M059J (cell line): ENCODE measurements at places on chromosomes 2 and 18.

DNA sequence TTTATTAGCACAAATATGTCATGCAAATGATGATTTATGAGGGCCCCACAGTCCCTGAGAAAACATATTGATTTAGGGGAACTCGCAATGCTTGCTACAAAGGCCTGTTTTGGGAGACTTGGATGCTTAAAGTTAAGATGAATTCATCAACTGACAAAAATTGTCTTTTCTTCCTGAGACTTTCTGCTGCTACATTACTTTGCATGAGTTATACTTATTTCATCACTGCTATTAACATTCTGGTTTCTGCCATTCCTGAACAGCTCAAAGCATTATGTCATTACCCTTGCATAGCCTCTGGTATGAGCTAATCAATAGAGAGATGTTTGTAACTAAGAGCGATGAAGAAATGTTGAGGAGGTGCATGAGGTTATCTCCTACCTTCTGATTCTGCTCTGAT is 74.4 kb downstream of the SOX11 start:
- DNase-seq: no peak

GRCh38 chr2:134917888-134918525 is 615 bp upstream of the CCNT2 start:
- peak; percentile 87 for DNase-seq

- peak; percentile 96 for DNase-seq
Measured at GRCh38 chr18:54742659-54743604, 85.3 kb upstream of the RAB27B start.

- peak; percentile 19 for DNase-seq
Measured at GRCh38 chr18:50961974-50962373, 5.9 kb upstream of the ELAC1 start.

DNA sequence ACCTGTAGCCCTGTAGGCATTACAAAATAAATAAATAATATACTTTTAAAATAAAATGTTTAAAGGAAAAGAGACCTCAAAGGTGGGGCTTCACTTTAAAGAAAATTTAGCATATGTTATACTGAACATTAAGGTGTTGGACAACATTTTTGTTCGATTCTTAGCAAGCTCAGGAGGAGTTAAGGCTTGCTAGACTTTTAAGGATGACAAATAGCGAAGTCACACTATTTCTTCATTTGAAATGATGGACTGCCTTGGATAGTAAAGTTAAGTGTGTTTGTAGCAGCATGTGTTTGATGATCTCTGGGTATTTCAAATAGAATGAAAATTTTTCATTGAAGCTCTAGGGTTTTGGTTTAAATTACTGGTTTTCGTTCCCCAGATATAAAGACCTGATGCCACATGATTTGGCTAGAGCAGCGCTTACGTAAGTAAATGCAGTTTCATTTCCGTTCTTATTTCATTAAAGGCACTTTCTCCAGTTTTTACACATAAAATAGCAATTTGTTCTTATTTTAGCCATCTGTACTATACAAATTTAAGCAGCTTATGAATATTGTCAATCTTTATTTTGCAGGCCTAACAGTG is 24.9 kb downstream of the HADHB start:
- peak; percentile 10 for DNase-seq

GRCh38 chr18:76615065-76615733 is 120.2 kb upstream of the ZNF516 start:
- no peak for DNase-seq

GRCh38 chr2:101679037-101679726 is 18.3 kb upstream of the MAP4K4 start:
- peak; percentile 88 for DNase-seq

- no peak for DNase-seq
Measured at GRCh38 chr2:69584127-69584889, 59.2 kb downstream of the AAK1 start.

DNA sequence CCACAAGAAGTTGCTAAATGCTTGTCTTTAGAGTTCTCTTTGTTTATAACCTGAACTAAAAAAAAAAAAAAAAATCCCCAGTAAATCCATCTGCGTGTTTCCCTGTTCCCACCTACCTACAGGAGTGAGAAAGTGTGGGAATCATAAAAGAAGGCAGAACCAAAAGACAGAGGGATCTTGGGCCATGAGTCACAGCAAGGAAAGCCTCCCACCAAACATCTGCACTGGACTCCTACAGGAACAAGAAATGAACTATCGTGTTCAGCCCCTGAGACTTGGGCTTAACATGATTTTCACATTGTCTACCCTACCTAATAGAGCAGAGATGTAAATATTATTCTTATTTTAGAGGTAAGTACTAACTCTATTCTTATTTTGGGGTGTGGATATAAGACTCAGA is 1761.2 kb upstream of the CELF4 start:
- DNase-seq: no peak

DNA sequence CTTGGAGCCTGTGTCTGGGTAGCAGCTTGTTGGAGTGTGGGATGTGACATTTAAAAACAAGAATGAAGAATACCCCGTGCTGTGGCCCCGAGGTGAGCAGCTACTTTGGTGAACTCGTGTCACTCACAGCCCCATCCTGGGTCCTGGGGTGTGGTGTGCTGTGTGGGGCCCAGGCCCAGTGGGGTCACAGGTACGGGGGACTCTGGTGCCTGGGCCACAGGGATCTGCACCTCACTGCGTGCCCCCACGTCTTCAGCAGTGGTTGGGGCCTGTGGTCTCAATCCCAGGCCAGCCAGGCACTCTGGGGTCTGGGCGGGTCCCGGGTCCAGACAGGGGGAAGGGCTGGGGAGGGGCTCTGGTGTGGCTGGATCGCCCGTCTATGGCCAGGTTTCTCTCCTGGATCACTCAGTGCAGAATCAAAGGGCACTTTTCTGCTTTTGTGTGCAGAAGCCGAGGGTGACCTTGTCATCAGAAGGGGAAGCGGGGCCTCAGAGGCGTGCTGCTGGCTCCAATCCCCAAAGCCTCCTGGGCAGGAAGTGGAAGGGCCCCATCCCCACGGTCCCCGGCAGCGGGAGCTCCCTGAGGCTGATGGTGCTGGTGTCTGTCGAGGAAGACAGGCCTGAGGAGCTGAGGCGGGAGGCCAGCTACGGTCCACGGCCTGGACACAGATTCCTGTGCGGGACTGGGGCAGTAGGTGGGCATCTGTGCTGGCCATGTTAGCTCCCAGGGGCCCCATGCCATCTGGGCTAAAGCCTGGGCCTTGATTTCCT is 1.4 kb downstream of the GPR35 start:
- no peak for DNase-seq

- DNase-seq: peak; percentile 44
Measured at GRCh38 chr2:224523626-224524577, 61.3 kb downstream of the CUL3 start.
